ENCODE measurements at places on chromosomes 12 and 14.

DNA sequence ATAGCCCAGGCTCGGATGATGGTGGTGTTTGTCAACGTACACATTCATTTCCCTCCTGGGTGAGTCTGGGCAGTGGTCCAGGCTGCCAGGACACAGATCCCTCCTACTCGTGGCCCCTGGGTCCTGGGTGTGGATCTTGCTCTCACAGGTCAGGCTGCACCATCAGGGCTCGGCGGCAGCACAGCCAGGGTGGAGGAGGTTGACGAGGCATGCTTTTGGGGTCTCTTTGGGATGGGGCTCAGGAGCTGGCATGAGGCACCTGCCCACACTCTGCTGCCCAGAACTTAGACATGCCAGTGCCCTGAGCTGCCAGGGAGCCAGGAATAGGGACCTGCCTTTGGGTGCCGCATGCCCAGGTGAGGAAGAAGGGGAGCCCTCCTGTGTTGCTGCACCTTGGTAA is 9.7 kb downstream of the TMEM121 start:
- DNase-seq = no peak

- no peak for DNase-seq
Observed at GRCh38 chr14:71780822-71781221, 151.4 kb upstream of the RGS6 start.

GRCh38 chr12:3554371-3555115 is 63.5 kb downstream of the PRMT8 start:
- no peak for DNase-seq

GRCh38 chr12:127133675-127134335 is 1133.2 kb upstream of the TMEM132C start:
- no peak for DNase-seq

GRCh38 chr12:115953031-115953430 is 324.5 kb downstream of the MED13L start:
- DNase-seq = no peak

DNA sequence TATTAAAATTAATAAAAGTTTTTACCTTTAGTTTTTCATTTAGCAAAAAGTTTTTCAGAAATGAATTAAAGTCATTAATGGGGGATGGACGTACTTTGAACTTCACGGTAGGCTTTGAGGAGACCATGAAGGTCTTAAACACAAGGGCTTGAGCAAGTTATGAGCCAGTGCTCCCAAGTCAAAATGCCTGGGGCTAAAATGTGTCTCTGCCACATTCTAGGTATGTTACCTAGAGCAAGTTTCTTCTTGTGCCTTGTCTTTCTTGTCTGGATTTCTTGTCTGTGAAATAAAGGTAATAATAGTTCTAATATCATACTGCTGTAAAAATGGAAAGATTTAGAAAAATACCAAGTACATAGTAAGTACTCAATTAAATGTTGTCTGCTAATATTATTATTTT is 132.7 kb upstream of the USP15 start:
- no peak for DNase-seq

- DNase-seq = no peak
Observed at GRCh38 chr14:53193193-53193592, 40.1 kb upstream of the DDHD1 start.

GRCh38 chr12:31966558-31967205 is 7.5 kb downstream of the RESF1 start:
- no peak for DNase-seq

- DNase-seq = no peak
Observed at GRCh38 chr12:7729746-7730145, 17.4 kb downstream of the CLEC4C start.

DNA sequence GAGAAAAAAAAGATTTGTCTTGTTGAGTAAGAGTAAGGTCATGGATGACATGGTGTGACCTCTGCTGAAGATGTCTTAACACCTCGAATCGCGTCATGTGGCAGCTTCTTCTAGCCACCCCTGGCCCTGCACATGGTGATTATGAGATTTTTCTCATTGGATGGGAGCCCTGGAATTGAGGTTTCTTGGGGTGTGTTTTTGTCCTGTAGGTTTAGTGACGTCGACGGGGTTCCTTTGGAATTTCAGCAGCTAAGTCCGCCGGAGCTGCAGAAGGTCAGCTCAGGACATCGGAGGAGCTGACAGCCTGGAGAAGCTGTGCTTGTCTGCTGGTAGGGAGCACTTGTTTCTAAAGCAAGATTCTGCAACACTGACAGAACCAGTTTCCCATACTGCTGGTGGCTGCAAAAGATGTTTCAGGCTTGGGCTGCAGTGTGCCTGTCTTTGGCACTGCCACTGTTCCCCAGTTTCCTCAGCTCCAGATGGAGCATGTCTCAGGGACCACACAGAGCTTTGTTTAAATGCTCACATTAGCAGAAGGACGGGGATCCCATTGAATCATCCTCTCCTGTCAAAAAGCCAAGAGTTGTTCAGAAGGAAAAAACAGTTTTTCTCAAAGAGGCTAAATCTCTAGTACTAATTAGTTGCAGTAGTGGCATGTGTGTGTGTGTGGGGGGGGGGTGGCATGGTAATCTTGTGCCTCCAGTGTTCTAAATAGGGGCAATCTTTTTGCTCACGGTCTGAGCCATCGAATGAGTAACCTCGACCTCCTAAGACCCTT is 5.2 kb upstream of the FOS start:
- no peak for DNase-seq

- no peak for DNase-seq
Observed at GRCh38 chr14:102772781-102773570, 4.3 kb upstream of the TRAF3 start.

DNA sequence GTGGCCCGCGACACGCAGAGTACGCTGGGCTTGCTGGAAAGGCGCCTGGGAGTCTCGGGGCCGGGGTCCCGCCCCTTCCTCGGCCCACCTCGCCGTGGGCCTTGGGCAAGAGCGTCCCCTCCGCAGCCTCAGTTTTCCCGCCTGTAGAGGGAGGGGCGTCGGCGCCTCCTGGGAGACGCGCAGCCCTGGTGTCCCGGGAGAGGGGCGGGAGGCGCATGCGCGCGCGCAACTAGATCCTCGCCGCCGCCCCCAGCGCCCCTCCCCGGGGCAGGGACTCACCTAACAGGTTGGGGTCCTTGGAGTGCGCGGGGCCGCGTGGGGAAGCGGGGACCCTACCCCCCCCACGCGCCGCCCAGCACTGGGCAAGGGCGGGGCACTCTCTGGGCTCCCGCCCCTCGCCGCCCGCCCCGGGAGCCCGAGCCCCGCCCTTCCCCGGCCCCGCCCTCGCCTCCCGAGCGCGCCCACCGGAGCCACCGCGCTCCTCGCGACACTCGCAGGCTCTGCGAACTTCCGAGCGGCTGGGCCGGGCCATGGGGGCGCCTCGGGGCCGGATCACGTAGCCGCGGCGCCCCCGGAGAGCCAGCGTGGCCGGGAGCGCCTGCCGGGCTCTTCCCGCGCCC is at the start of gene KIF26A:
Gene KIF26A (plus strand): TSS at position 490 of the 620 bp plus-strand sequence. CDS start 136 bp downstream, outside the sequence.
- DNase-seq = no peak

DNA sequence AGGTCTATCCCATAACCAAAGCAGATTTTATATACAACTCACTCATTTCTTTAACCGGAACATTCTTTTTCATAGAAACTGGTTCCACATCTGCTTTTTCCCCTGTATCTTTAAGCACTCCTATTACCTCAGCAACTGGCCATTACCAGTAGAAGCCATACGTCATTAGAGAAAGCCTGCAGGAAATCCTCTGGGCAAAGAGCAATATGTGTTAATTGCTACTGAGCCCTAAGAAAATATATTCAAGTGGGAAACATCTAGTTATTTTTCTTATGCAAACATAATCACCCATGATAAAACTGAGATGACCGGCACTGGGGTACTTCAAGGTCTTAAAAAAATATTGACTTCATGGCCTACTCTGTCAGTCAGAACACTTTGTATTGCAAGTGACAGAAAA is 28.2 kb upstream of the CPSF6 start:
- no peak for DNase-seq

Measured in NK-92 treated with Interleukin-12 subunit alpha and Interleukin-12 subunit beta, amount 100 ng/mL, for 24 hours (cell line).